NCI-H510A (cell line): ENCODE measurements at places on chromosomes 1 and 21.
A peak's percentile ranks its signal among the peaks of the same experiment; 100 is the strongest.

DNA sequence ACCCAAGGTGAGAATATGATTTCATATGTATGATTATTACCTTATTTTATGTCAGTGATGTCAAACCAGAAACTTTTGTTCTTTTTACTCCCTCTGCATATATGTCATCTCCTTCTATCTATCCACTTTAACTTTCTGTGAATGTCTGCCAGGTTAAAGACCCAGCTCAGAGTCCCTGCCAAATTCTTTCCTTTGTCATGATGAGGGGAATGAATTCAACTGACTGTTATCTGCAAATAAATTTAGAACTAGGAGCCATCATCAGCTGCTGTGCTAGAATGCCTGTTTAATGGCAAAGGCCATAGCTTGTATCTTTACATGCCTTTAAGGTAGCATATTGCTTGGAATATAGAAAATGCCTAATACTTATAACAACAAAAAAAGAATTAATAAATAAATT, 815.6 kb upstream of the NEGR1 start:
- no peak for DNase-seq

- DNase-seq = no peak
These were observed 35.6 kb upstream of the RRP15 start for GRCh38 chr1:218249338-218250140.

DNA sequence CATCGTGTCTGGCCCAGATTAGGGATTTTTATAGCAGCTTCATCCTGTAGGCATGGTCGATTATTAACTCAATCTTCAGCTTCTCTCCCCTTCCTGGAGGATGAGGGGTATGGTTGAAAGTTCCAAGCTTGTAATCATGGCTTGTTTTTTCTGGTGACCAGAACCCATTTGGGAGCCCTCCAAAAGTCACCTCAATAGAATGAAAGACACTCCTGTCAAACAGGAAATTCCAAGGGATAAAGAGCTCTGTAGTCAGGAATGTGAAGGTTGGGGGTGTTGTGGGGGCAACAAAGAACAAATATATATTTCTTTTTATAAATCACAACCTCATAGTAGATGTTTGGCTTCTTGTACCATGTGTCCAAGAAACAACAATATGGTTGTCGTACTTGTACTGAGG, 212.7 kb upstream of the ESRRG start:
- DNase-seq = no peak

DNA sequence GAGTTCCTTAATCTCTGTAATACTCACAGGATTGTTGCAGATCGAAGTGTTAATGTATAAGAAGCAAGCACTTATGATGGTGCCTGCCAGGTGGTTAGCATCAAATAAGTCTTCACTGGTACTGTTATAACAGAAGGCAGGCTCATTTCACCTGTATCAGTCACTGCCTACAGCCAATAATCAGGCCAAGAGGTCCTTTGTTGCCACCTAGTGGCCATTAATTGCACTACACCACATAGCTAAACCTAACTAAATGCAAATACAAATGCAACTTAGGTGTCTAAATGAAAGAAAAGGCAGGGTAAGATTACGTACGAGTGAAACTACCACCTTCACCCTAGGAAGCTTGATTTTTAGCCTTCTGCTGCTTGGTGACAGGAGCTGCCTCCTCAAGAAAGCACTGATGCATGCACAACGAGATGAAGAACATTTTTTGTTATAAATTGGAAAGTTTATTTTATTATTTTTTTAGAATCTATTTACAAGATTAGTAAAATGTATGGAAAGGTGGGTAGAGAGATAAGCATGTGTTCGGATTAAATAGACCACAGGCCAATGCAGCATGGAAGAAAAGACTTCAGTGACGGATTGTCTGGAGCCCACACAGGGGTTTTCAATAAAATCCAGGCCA, 334.8 kb upstream of the CAMK1G start:
- DNase-seq = peak; percentile 33

DNA sequence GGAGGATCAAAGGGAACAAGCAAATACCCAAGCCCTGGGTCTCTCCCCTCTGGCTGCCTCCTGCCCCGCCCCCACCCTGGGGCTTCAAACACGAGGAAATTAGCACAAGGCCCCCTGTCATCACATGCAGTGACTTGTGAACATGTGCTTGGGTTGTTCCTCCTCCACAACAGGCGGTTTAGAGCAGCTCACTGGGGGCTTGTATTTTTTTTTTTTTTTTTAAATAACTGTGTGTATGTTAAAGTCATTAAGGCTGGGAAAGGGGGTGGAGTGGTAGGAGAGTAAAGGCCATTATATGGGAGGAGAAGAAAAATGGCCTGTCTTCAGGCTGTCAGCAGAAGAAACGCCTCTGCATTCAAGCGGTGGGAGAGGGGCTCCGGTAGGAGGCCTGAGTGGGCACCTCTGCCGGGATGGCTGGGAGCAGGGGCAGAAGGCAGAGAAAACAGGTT, 64.2 kb downstream of the PLXNA2 start:
- DNase-seq = no peak

GRCh38 chr1:160082926-160083325, 1.6 kb downstream of the KCNJ9 start:
- no peak for DNase-seq

DNA sequence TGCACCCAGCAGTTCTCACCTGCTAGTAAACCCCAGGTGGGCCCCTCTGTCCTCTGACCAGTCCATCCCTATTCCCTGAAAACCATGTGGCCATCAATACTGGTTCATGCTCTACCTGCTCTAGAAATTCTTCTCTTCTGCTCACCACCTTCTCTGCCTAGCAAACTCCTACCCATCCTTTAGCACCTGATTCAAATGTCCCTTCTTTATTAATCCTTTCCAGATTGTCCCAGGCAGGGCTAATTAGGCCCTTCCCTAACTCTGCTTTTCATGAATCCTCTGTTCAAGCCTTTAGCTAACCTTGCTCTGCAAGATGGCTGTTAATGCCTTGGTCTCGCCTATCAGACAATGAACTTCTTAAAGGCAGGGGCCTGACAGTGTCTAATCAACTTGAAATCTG, 62.1 kb upstream of the TRABD2B start:
- DNase-seq = no peak

DNA sequence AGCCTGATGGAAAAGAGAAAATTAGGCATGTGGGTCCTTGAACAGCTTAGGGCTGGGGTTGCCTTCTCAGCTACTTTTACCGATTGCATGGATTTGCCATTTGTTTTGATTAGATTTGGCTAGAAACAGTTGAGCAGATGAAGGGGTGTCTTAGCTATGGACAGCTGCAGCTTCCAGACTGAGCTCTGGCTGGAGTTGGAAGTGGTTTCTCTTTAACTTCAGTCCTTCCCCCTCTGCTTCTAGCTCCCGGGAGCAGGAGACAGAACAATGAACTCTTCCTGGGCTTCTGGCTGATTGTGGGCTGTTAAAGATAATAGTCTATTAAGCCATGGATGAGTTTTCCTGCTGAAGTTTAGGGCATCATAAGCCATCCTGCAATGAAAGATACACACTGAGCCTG, 50.7 kb downstream of the UBE2T start:
- DNase-seq = no peak

DNA sequence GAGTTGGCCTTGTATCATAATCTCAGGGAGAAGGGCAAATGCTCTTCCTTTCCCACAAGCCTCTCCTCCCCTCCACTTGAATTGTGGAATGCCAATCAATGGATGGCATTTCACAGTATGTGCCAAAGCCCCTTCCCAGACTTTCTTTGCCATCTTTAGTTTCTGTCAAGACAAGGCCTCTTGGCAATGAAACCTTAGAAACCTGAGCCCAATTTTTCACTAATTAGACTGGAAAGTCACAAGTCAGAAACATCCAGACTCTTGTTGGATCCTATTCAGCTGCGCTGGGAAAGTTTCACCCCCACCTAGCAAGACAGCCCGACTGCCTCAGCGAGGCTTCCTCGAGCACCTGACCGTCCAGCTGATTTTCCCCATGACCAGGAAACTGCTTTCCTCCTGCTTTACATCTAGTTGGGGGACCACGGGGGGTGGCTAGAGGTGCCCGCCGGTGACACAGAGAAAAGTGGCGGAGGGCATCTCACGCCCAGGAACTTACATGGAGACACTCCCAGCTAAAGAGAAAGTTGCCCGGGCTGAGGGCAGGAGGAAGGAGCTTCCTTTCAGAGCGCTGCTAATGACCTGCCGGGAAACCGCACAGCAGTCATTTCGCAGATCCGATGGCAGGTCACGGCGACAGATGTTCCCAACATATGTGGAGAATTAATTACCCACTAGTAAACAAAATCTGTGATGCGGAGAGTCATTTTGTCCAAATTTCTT, 302.6 kb upstream of the RRP15 start:
- DNase-seq = peak; percentile 7

DNA sequence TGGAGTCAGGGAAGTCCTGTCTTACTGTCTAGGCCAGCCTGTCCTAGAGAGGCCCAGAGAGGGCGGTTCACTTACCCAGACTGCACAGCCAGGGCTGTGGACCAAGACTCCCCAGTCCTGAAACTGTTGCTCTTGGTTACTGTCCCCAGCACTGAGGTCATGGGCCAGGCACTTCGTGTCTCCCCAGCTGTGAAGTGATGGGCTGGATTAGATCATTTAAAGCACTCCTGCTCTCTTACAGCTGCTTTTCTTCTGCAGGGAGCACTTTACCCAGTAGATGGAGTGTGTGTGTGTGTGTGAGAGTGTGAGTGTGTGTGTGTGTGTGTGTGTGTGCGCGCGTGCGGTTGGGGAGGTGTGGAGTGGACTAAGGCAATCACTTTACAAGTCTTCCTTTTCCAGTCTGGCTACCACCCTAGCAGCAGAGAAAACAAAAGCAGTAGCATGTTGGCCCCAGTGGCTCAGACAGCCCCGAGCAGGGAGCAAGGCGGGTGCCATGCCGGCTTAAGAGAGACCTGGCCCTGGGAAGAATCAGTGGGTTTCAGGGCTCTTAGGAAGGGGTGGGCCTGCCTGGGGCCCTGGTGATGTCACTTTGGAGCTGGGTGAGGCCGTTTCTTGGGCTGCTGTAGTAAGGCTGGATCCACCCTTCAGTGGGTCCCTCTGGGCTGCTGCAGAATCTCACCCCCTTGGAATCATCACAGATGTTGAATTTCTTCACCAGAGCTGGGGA, 2.4 kb downstream of the SPSB1 start:
- DNase-seq = peak; percentile 59

DNA sequence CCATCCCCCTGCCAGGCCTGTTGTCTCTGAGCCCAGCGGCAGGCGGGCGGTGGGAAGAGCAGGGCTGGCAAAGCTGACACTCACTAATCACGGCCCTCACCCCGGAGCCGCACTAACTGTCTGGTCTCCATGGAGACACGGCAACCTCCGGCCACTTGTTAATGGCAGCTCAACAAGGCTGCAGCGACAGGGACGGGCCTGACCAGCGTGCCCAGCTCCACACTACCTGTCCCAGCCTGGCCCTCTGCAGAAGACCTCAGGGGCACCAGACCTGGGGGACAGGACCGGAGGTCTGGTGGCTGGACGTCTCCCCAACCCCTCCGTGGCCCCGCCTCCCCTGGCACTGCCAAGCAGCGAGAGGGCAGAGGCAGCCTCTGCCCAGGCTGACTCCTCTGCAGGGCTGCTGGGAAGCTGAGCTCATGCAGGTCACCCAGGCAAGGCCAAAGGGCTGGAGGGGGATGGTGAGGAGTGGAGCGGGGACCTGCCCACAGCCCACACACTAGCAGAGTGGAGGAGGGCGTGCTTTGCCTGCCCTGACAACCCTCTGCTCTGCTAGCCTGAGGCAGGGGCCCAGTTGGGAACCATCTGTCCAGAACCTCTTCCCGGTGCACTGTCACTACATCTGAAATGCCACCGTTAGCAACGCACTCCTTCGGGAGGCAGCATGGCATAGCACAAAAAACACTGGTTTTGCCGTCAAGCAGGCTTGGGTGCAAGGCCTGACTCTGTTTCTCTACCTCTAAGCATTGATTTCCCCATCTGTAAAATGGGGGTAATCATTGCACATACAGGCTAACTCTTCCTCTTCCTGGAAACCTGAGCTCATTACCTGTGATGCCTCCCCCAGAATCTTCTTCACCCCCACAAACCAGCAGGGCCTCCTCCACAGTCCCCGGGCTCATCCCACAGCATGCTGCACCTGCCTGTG, 29.6 kb upstream of the WASF2 start:
- DNase-seq = no peak

- DNase-seq = no peak
These were observed 36.5 kb downstream of the GPSM2 start for GRCh38 chr1:108913105-108913948.
